ENCODE measurements at places on chromosomes 16 and 17.
A peak's percentile ranks its signal among the peaks of the same experiment; 100 is the strongest.

DNA sequence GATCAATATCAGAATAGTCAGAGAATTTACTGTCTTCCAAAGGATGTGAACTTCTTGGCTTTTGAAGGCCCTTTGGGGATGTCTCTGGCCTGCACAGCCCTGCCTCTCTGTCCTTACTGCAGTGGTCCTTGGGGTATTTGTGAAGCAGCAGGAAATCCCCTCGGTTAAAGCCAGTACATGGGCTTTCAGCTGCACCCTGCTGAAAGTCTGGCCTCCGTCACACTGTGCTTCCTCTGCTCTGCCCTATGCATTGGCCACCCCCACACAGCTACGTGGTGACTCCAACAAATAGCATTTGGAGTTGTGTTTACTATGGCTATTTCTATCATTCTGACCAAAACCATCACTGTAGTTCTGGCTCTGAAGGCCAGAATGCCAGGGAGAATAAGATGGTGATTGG lies 21.2 kb downstream of the SYCE1L start:
- no peak for DNase-seq

GRCh38 chr16:14286368-14287230 lies 215.5 kb downstream of the MRTFB start:
- peak; percentile 43 for DNase-seq

- DNase-seq = peak; percentile 77
Observed at GRCh38 chr16:84518804-84519341, 14.4 kb upstream of the MEAK7 start.

GRCh38 chr17:76189741-76190140 lies 48.7 kb upstream of the FOXJ1 start:
- no peak for DNase-seq

DNA sequence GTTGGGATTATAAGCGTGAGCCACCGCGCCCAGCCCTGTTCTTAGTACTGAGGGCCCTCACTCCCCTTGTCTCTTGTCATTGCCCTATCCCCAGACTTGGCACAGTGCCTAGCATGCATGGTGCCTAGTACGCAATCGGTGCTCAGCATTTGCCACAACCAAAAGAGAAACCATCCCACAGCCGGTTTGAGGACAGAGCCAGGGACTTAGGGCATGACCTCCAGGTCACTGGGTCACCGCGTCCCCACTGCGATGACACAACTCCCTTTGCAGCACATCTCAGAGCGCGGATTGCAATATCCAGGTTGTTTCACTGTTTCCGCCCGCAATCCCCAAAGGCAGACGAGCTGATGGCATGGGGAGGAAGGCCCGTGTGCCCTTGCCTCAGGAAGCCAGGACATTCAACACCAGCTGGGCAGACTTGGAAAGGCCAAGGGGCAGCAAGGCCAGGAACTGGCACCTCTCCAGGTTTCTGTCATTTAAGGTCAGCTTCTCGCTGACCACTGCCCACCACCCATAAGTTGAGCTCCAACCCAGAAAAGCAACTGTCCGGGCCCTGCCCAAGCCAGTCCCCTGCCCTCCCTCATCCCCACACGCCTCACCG lies 274.5 kb downstream of the MRTFB start:
- no peak for DNase-seq

DNA sequence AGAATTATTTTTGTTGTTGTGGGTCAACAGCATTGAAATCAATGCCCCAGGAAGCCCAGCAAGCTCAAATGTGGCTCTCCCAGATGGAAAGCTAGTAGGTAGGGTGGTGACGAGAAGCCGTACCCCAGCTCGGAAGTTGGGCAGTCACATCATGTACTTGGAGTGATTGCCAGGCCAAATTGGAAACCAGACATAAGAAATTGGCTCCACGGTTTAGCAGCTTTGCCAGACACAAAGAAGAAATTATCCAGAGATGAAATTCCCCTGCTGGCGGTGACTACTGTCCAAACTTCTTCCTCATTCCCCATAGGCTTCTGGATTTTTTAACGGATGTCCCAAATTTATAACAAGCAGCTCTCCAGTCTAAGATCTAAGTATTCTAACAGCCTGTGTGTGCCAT lies 95.9 kb downstream of the OR1D5 start:
- DNase-seq = no peak

DNA sequence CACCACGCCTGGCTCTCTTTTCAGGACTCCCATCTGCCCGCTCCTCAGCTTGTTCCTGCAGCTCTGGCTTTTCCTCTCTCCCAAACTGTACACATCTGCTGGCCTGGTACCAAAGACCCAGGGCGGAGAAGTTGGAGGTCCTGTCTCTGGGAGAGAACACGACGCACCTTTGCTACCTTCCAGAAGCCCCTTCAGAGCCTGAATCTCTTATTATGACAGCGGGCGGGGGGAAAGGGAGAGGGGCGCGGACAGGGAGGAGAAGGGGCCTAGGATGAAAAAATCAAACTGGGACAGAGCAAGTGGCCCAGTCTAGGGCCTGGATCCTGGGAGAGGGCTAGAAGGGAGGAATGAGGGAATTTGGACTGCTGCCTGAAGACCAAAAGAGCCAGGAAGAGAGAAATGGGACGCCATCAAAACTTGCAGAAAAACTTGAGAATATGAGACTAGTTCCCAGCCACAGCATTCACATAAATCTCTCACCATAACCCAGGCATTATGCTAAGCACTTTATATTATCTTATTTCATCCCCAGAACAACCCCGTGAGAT lies 2.5 kb upstream of the PER1 start:
- DNase-seq = no peak

GRCh38 chr16:149024-149660 lies 3.3 kb upstream of the HBZ start:
- DNase-seq = no peak

DNA sequence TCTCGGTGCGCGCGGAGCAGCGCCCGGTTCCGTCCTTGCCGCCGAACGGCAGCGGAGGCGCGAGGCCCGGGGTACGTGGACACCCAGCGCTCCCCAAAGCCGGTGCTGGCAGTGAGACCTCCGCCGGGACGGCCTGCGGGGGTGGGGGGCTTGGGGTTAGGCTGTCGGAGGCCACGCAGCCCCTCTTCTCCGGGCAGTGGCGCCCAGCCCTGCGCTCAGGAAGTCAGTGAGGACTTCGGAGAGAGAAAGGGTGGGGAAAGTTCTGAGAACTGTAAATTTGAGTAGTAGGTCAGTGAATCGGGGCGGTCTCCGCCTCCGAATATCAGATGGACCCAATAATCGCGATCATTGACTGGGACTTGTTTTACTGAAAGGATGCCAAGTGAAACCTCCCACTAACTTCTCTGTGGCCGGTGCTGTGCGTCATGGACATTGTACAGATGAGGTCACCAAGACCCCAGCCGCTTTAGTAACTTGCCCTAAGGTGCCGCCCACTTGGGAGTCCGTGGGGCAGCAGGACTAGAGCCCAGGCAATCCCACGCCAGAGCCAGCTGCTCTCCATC lies 468 bp downstream of the IL4R start:
- DNase-seq = peak; percentile 37

DNA sequence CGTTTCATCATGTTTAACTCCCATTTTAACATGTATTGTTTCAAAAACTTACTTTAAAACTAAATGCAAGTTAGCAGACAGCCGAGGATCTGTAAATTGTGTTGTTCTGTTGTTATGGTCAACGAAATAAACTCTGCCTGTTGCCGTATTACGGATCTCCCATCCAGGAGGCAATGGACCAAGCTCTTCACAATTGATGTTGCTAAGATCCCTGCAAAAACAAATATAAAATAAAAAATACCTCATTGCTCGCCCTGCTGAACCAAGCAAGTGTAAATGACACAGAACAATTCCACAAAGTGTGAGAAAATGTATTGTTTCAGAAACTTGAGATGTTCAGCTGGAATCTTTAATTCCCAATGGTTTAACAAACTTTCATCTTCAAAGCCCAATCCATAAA lies 65.0 kb downstream of the CEP95 start:
- DNase-seq = no peak

- DNase-seq = peak; percentile 41
Observed at GRCh38 chr17:32267690-32268205, 2.1 kb downstream of the RHBDL3 start.

DNA sequence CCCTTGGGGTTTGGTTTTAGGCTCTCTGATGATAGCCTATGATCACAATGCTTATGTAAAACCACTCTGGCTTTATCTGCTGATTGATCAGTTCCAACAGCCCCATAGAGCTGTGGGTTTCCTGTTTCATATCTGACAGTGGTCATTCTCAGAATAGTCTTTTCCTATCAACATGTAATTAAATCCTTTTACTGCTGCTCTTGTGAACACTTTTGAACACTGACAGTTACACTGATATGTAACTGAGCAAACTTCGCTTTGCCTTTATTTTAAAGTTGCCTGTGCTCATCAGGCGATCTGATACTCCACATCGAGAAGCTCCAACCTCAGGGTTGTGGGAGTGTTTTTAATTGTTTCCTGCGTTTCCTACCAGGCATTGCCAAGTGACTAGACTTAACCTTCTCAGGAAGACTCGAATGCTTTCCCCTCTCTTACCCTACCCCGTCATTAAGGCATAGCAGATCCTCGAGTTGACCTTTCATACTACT lies 17.3 kb upstream of the CLEC18B start:
- DNase-seq = no peak

DNA sequence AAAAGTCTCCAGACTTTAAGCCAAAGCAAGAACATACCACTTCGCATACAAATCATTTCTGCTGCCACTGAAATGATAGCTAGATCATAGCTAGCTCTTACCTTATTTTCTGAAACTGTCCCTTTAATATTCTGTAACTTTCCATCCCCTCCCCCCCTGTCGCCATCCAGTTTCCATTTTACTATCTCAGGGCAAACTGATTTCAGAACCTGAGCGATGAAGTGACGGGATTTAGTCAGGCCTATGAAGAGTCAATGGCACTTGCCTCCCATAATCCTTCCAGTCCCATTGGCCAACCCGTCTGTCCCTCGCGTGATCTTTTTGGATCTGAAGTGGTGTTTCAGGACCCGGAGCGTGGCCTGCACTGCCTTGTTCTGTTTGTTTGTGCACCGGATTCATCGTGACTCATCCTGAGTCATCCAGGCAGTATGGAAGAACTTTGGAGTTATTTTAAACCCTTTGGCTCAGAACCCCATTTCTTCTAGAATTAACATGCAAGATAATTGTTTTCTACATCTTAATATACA lies 199.8 kb upstream of the CHMP6 start:
- DNase-seq = peak; percentile 70

GRCh38 chr17:64572682-64573154 lies 65.9 kb downstream of the CEP95 start:
- DNase-seq = no peak

GRCh38 chr16:12390644-12391043 lies 413.0 kb downstream of the CPPED1 start:
- DNase-seq = no peak

GRCh38 chr16:46690281-46691178 lies 1.1 kb downstream of the ORC6 start:
- DNase-seq = no peak

Data from CD4-positive, alpha-beta T cell treated with Interleukin-6 for 4 hours (primary cell).